ENCODE measurements at places on chromosomes 4 and X.
A peak's percentile ranks its signal among the peaks of the same experiment; 100 is the strongest.

GRCh38 chr4:140764785-140765392, 8.7 kb upstream of the TBC1D9 start:
- DNase-seq: no peak

DNA sequence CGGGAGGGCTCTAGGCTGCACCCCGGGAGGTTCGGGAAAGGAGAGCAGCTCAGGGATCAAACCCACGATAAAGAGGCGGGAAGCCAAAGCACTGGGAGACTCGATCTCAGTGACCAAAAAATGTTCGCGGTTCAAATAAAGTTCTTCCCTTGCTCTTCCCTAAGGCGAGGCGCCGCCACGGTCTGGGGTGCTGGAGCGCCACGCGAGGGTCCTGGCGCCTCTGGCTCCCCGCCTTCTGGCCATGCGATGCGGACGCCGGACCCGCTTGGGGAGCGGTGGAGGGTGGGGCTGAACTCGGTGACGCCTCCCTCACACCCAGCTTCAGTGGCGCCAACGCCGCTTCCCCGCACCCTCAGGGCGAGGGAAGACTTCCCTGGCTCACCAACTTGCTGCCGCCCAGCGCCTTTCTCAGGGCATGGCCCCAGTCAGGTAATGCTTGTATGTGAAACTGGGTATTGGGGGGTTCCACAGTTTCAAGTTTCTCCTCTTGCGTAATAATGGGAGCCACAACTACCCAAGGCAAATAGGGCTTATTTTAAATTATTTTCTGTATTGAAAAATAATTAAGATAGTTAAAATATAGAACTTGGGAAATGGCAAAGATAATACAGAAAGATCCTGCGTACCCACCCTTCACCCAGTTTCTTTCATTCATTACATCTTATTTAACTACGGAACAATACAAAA, at the start of gene QRFPR:
Gene QRFPR (minus strand): TSS at position 243 of the 687 bp plus-strand sequence. CDS start 371 bp downstream, outside the sequence.
- DNase-seq: peak; percentile 4

DNA sequence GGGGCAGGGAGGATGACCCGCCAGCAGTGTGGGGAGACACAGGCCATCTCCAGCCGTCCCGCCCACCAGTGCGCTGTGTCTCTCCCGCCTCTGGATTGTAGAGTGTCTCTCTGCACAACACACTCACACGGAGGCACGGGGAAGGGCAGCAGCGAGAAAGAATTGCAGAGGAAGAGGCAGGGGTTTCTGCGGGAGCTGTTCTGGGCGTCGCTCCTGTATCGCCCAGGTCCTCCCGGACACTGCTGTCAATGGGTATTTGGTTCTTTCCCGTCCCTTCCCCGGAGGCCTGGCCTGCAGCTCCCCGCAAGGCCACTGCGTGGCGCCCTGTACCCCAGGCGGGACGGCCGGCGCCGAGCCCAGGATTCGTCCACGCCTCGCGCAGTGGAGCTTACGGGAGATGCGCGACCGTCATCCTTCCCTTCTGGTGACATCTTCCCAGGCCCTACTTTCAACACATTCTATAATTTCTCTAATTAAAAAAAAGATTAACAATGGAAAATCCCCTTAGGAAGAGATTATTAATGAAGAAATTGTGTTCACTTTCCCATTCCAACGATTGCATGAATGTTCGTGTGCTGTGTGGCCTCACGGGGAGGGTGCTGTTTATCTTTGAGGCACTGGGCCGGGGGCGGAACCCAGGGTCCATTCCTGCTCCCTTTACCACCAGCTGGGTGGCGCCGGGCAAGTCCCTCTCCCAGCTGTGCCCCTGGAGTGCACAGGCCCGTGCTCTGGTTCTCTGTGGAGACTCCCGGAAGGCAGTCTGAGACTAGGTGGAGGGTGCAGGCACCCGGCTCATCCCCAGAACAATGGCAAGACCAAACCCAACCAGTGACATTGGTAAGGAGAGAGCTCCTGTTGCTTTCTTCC, 95.7 kb downstream of the CPZ start:
- peak; percentile 58 for DNase-seq

DNA sequence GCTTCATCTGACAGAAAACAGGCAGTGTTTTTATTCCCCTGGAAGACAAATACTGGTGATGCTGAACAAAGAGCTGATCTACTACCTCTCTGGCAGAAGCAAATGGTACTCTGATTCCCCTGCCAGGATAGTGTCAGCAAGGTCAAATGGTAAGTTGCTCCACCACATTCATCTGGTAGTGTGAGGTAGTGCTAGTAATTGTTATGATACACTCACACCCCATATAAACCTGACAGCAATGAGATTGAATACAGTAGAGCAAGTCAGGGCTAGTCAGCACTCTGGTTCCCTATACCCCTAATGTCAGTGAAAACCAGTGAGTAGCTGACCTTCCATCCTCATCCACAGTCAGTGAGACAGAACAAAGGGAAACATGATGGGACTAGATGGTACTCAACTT, 3.4 kb upstream of the SPIN4 start:
- peak; percentile 31 for DNase-seq

- no peak for DNase-seq
These were observed 109.2 kb upstream of the EDNRA start for GRCh38 chr4:147371661-147372060.

DNA sequence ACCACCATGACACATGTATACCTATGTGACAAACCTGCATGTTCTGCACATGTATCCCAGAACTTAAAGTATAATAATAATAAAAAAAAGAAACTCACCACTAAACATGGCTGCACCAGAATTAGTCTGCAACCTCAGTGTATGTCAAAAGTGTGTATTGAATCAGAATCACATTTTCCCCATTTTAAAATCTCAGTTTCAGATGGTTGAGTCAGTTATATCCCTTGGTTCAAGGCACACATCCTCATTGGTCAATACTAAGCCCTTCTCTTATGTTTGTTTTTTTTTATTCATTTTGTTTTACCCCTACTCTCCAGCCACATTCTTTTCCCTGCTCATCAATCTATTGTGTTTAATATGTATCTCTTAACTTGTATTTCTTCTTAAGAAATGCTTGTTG, 57.8 kb upstream of the ANXA3 start:
- no peak for DNase-seq

- DNase-seq: no peak
These were observed 18.4 kb downstream of the MAML3 start for GRCh38 chr4:140135529-140136088.

Data from hematopoietic multipotent progenitor cell treated with erythropoietin and hydrocortisone succinate and interleukin-3 and kit ligand, for 6 days (in vitro differentiated cells).